DMS79 (cell line): ENCODE measurements at places on chromosomes 2 and 18.
A peak's percentile ranks its signal among the peaks of the same experiment; 100 is the strongest.

- DNase-seq, result no peak
These were observed 85.0 kb downstream of the MAP3K20 start for GRCh38 chr2:173160618-173161017.

GRCh38 chr18:10490401-10491165, 35.2 kb upstream of the NAPG start:
- no peak for DNase-seq

- DNase-seq, result peak; percentile 44
These were observed 679 bp downstream of the CLK1 start for GRCh38 chr2:200863782-200864175.

GRCh38 chr18:27599202-27599829, 414.2 kb upstream of the CHST9 start:
- DNase-seq, result no peak

- no peak for DNase-seq
These were observed 92.3 kb upstream of the UPP2 start for GRCh38 chr2:158009399-158009798.

DNA sequence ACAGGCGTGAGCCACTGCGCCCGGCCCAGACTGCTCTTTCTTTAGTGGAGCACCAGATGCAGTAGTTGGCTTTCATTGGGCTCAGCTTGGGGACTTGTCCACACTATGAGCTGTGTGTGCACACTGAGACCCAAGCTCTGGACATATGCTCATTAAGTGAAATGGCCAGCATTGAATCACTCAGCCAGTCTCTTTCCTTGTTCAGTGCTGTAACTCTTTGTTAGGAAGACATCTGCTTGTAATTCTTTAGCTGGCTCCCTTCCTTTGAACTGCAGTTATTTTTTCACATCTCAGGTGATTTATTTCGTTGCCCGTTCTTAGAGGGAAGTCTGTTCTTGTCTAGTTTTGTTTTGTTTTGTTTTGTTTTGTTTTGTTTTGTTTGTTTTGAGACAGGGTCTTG, 70.5 kb downstream of the CAB39 start:
- DNase-seq, result no peak

GRCh38 chr2:235945608-235946140, 222.5 kb downstream of the GBX2 start:
- DNase-seq, result no peak

DNA sequence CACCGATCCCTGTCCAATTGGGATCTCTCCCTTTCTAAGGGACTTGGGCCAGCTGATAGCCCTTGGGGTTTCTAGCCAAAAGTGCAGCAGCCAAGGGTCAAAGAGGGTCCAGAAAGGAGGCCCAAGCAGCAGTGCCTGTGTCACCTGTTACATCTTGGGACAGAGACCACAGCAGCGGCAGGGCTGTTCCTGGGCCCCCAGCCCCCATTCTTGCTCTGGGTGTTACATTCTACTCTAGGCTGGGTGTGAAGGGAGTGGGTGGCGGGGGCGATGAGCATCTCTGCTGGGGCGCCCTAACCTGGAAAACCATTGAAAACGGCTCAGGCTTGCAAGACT, 1.2 kb downstream of the PAX3 start:
- DNase-seq, result no peak

GRCh38 chr2:16566701-16567100, 98.9 kb downstream of the CYRIA start:
- DNase-seq, result no peak

DNA sequence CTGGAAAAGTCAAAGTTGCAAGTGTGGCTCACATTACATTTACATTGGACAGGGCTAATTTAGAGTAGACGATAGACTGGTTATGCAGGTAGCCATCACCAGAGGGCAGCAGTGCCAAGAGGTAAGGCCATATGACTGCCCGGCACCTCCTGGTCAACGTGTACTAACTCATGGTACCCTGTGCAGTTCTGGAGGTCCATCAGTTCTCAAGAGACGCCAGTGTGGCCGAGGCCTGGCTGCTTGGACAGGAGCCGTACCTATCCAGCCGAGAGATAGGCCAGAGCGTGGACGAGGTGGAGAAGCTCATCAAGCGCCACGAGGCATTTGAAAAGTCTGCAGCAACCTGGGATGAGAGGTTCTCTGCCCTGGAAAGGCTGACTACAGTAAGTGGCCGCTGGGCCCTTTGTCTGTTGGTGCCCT, 65.8 kb upstream of the EML6 start:
- no peak for DNase-seq

DNA sequence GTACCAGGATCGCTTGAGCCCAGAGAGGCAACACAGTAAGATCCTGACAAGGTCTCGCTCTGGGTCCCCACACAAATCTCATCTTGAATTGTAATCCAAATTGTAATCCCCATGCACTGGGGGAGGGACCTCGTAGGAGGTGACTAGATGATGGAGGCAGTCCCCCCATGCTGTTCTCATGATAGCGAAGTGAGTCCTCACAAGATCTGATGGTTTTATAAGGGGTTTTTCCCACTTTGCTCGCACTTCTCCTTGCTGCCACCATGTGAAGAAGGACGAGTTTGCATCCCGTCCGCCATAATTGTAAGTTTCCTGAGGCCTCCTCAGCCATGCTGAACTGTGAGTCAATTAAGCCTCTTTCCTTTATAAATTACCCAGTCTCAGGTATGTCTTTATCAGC, 46.0 kb upstream of the SERTAD2 start:
- DNase-seq, result no peak

GRCh38 chr2:10864861-10865636, 46.7 kb upstream of the KCNF1 start:
- peak; percentile 75 for DNase-seq

DNA sequence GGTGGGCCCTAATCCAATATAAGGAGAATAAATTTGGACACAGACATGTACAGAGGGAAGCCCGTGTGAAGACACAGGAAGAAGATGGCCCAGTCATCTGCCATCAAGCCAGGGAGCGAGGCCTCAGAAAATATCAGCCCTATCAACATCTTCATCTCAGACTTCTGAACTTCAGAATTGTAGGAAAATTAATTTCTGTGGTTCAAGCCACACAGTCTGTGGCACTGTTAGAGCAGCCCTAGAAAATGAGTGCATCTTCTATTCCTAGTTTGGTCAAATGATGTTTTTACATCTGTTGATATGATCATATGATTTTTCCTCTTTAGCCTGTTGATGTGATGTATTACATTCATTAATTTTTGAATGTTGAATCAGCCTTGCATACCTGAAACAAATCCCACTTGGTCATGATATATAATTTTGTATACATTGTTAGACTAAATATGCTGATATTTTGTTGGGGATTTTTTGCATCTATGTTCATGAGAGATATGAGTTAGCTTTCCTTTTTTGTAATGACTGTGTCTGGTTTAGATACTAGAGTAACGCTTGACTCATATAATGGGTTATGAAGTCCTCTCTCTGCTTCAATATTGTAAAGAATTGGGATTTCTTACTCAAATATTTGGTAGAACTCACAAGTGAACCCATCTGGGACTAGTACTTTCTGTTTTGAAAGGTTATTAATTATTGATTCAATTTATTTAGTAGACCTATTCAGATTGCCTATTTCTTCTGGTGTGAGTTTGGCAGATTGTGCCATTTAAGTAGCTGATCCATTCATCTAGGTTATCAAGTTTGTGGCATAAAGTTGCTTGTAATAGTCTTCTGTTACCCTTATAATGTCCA, 451.4 kb downstream of the EIPR1 start:
- DNase-seq, result no peak
